Mesothelial cell of epicardium (in vitro differentiated cells): ENCODE measurements at places on chromosomes 12 and 14. TPM values are rescaled to one million over a fixed set of nuclear protein-coding genes. Genes with fewer than 3 reads are reported as not detected.
A peak's percentile ranks its signal among the peaks of the same experiment; 100 is the strongest.

DNA sequence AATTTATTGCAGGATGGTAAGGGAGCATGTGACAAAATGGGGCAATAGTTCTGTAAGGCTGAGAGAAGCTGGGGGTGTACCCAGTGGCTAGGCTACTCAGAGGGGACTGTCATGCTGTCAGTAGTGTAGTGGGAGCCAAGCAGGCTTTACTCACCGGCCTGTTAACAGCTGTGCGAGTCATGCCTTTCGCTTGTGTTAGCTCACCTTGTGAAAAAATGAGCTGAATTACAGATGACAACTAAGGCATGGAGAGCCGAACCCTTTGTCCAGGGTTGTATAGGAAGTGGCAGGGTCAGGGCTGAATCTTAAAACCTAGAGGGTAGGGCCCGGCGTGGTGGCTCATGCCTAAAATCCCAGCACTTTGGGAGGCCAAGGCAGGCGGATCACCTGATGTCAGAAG lies 37.9 kb downstream of the SH2B3 start:
- no peak overlapping the region for H3K4me3 ChIP-seq
- DNase-seq = no peak
- H3K27me3 ChIP-seq = no peaks in the 10 kb centered on the region
- peaks cover 4% of the 10 kb centered on the region for H3K4me1 ChIP-seq
- H3K27ac ChIP-seq = no peak overlapping the region
- H3K36me3 ChIP-seq = peaks cover 27% of the 10 kb centered on the region

GRCh38 chr14:104388011-104388521 lies 191.5 kb upstream of the C14orf180 start:
- peak; percentile 37 for DNase-seq
- peaks cover 1% of the 10 kb centered on the region for H3K27me3 ChIP-seq
- H3K4me3 ChIP-seq = no peak overlapping the region
- no peak overlapping the region for H3K27ac ChIP-seq

Gene GYS2
- total RNA-seq = not detected in 3 replicates

DNA sequence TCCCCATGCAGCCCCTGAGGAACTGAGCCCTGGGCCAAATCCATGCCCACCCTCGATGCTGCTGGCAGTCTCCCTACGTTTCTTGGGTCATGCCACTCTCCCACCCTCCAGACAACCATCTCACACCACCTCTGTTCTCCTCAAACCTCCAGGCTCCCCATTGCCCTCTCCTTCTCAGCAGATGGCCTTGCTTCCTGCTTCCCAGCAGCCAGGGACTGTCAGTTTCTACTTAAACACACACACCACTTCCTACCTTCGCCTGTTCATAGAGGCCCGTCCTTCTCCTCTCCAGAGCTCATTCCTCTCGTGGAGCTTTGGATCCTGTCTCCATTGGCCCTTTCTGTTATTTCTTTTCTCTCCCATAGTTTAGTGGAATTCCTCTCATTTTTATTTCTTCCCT lies 27.1 kb downstream of the ZNF664 start:
- peaks cover 2% of the 10 kb centered on the region for H3K36me3 ChIP-seq
- DNase-seq = no peak
- H3K27me3 ChIP-seq = no peaks in the 10 kb centered on the region
- H3K4me3 ChIP-seq = no peak overlapping the region
- peaks cover 21% of the 10 kb centered on the region for H3K4me1 ChIP-seq

Gene PNP
- 10.3 to 11.3 TPM (median 10.4 TPM) in 3 replicates for total RNA-seq

GRCh38 chr12:15770021-15770420 lies 19.2 kb downstream of the EPS8 start:
- no peak for DNase-seq
- H3K4me1 ChIP-seq = peaks cover 24% of the 10 kb centered on the region

Gene ASCL1
- not detected in 3 replicates for total RNA-seq

DNA sequence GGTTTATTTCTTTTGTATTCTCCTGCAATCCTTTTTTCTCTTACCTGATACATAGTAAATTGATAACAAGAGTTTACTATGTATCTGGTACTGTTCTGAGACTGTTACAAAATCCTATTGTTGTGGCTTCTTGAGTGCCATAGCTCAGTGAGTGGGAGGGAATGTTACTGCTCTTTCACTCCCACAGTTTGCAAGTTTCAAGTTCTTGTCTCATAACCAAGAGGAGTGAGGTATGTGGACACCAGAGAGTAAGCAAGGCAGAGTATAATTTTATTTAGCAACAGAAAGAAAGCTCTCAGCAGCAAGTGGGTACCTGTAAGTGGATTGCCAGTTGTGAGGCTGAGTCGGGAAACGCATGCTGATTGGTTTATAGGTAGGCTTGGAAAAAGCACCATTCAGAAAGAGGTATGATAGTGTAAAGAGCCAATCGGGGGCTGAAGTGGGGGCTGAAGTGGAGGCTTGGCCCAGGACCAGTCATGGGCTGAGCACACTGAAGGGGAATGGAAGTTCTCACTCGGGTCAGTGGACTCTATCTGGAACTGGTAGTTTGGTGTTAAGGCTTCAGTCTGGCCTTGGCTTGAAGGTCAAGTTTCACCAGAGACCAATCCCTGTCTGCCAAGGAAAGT lies 850.8 kb downstream of the TMTC2 start:
- no peak overlapping the region for H3K27ac ChIP-seq
- H3K4me1 ChIP-seq = no peaks in the 10 kb centered on the region
- H3K27me3 ChIP-seq = no peaks in the 10 kb centered on the region
- DNase-seq = no peak

Gene TMEM119
- total RNA-seq = 37.6 to 43.2 TPM (median 41.2 TPM) in 3 replicates

DNA sequence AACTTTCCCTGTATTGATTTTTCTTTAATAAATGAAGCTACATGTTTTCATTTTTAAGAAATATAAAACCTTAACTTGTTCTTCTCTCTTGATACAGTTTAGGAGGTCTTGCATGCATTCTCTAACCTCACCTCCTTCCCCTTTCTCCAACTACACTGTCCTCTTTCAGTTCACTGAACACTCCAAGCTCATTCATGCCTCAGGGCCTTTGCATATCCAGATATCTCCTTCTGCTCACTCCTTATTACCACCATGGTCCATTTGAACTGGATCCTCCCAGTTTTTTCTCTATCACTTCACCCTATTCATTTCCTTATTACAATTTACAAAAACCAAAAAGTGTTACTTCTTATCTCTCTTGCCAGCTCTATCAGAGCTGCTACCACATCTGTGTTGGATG lies 242.9 kb upstream of the PLEKHG7 start:
- no peak overlapping the region for H3K27ac ChIP-seq
- peaks cover 22% of the 10 kb centered on the region for H3K4me1 ChIP-seq
- H3K4me3 ChIP-seq = no peak overlapping the region

DNA sequence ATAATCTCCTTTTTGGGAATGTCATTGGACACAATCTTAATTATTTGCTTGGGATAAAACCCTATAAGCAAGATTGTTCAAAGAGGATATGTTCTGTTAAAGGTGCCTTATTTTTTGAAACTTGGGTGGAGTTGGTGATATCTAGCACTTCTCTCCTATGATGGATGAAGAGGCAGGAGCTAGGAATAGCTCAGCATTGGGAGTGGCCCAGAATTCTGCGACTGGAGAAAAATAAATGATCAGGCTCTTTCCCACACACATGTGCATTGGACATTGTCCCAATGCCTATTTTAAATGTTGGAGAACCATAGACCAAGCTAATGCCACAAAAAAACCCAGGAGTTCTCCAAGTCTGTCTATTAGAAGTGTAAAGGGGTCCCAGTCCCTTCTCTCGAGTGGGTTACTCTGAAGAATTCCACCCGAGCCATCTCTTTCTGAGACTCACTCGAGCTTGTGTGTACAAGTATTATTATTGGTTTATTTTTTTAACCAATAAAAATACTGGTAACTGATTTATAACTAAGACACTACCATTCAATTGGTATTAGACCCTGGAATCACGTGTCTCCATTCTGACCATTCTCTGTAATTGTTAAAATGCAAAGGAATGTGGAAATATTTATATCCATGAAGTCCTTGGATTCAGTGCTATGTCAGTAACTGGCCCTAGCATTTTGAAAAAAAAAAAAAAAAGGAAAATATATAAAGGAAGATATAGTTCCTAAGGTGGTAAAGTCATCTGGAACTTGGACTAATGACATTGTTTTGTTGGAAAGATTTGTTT lies 437.5 kb upstream of the TMEM132C start:
- DNase-seq = no peak
- H3K4me1 ChIP-seq = no peaks in the 10 kb centered on the region
- H3K27ac ChIP-seq = no peak overlapping the region
- peaks cover 12% of the 10 kb centered on the region for H3K27me3 ChIP-seq

Gene CD27
- not detected in 3 replicates for total RNA-seq

GRCh38 chr14:70021548-70022220 lies 142.5 kb downstream of the SMOC1 start:
- H3K4me1 ChIP-seq = peaks cover 11% of the 10 kb centered on the region
- no peak overlapping the region for H3K4me3 ChIP-seq
- peaks cover 16% of the 10 kb centered on the region for H3K27me3 ChIP-seq
- H3K36me3 ChIP-seq = no peaks in the 10 kb centered on the region

Gene SELPLG
- total RNA-seq = 0.33 to 0.47 TPM in 2 of 3 replicates, not detected in the other

DNA sequence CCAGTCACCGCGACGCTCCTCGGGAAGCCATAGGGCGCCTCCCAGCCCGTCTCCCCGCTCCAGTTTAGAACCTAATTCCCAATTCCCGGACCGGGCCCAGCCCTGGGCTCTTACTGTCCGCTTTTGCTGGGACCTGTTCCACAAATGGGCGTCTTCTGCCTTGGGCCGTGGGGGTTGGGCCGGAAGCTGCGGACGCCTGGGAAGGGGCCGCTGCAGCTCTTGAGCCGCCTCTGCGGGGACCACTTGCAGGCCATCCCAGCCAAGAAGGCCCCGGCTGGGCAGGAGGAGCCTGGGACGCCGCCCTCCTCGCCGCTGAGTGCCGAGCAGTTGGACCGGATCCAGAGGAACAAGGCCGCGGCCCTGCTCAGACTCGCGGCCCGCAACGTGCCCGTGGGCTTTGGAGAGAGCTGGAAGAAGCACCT lies 797 bp downstream of the UNG start:
- peak; percentile 60 for DNase-seq
- peak overlapping the region; percentile 97 for H3K27ac ChIP-seq
- H3K36me3 ChIP-seq = peaks cover 20% of the 10 kb centered on the region
- H3K27me3 ChIP-seq = no peaks in the 10 kb centered on the region

DNA sequence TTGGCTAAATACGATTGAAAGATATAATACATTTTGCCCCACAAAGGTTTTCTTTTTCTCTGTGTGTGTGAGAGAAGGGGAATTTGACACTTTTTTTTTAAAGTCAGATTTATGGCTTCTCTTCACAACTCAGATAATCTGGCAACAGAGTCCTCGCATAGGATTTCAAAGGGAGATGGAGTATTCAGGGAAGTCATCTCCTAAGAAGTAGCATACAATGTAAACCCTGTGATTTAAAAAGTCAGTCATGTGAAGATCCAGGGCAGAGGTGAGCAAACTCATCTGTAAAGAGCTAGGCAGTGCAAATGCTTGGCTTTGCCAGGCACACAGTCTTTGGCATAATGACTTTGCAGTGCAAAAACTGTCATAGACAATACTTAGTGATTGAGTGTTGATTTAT lies 1526.3 kb downstream of the AACS start:
- H3K4me3 ChIP-seq = no peak overlapping the region
- DNase-seq = no peak
- no peaks in the 10 kb centered on the region for H3K4me1 ChIP-seq
- H3K27ac ChIP-seq = no peak overlapping the region

Gene ZFP36L1
- total RNA-seq = 377 to 390 TPM (median 382 TPM) in 3 replicates

DNA sequence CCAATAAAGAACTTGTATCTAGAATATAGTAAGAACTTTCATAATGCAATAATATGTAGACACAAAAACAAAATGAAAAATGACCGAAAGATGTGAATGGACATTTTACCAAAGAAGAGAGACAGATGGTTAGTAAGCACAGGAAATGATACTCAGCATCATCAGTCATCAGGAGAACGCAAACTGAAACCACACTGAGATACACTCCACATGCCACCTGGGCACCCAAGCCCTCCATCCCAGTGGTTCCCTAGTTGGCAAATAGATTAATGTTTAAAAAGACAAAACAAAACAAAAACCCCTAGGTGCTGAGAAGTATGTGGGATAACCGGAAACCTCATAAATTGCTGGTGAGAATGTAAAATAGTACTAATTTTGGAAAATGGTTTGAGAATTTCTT lies 26.8 kb upstream of the VPS33A start:
- H3K4me3 ChIP-seq = no peak overlapping the region
- H3K36me3 ChIP-seq = peaks cover 38% of the 10 kb centered on the region
- H3K27me3 ChIP-seq = no peaks in the 10 kb centered on the region
- H3K4me1 ChIP-seq = peaks cover 2% of the 10 kb centered on the region
- H3K27ac ChIP-seq = no peak overlapping the region

DNA sequence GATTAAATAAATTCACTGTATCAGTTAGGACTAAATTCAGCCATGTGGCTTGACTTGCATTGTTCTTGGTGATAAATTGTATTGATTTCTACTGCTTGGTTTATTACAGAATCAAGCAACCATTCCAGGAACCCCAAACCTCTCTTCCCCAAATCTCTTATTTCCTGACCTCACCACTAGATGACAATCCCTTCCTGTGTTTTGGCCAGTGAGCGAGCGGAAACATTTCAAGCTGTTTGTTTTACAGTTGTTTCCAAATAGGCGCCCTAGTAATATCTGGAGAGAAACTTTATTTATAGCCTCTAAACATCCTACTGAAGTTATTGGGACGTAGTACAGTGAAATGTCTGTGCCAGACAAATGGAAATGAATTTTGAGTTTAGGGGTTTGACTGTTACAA lies 161.1 kb downstream of the SNAPC1 start:
- no peaks in the 10 kb centered on the region for H3K36me3 ChIP-seq
- no peak for DNase-seq
- H3K4me1 ChIP-seq = peaks cover 20% of the 10 kb centered on the region
- H3K4me3 ChIP-seq = no peak overlapping the region
- peaks cover 3% of the 10 kb centered on the region for H3K27me3 ChIP-seq
- H3K27ac ChIP-seq = no peak overlapping the region

Gene NKX2-1
- total RNA-seq = not detected in 3 replicates

DNA sequence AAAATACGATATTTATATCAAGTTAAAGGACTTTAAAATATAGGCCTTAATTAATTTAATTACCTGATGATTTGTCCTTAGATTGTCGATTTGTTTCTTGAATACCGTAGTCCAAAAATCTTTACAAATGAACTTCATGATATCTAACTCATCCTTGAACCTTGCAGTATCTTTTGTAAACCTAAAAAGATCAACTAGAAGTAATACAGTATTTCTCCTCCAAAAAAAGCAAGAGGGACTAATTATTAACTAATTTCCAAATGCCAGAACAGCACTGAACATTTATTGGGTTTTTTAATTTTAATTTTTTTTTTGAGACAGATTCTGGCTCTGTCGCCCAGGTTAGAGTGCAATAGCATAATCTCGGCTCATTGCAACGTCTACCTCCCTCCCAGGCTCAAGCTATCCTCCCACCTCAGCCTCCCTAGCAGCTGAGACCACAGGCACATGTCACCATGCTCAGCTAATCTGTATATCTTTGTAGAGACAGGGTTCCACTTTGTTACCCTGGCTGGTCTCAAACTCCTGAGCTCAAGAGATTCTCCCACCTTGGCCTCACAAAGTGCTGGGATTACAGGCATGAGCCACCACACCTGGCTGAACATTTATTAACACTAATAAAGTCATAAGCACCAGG lies 11.8 kb downstream of the TRAPPC6B start:
- no peaks in the 10 kb centered on the region for H3K27me3 ChIP-seq
- H3K4me1 ChIP-seq = no peaks in the 10 kb centered on the region
- no peak for DNase-seq
- H3K27ac ChIP-seq = no peak overlapping the region
- no peak overlapping the region for H3K4me3 ChIP-seq
- H3K36me3 ChIP-seq = peaks cover 28% of the 10 kb centered on the region

Gene C12orf54
- total RNA-seq = 0.34 to 0.38 TPM in 2 of 3 replicates, not detected in the other
